Astrocyte (in vitro differentiated cells and primary cell): ENCODE measurements at places on chromosomes 11 and 22. TPM values are rescaled to one million over a fixed set of nuclear protein-coding genes. Genes with fewer than 3 reads are reported as not detected.

C11orf97 gene
- not detected in 2 replicates for total RNA-seq

- peaks cover 33% of the 10 kb centered on the region for H3K36me3 ChIP-seq
- H3K4me3 ChIP-seq = peak overlapping the region; percentile 87
- peaks cover 61% of the 10 kb centered on the region for H3K4me1 ChIP-seq
- peak; percentile 88 for DNase-seq
These were observed 14.3 kb downstream of the BLID start for GRCh38 chr11:122101625-122102291.

- peaks cover 3% of the 10 kb centered on the region for H3K4me1 ChIP-seq
- H3K27me3 ChIP-seq = no peaks in the 10 kb centered on the region
- DNase-seq = no peak
- no peak overlapping the region for H3K27ac ChIP-seq
- H3K4me3 ChIP-seq = no peak overlapping the region
- no peaks in the 10 kb centered on the region for H3K36me3 ChIP-seq
These were observed 7.6 kb upstream of the NUCB2 start for GRCh38 chr11:17268902-17269301.

CD6 gene
- 0.39 and 0.58 TPM in 2 replicates for total RNA-seq

GRCh38 chr22:49847751-49848689 is 5.6 kb upstream of the ZBED4 start:
- peaks cover 53% of the 10 kb centered on the region for H3K27me3 ChIP-seq
- no peak for DNase-seq
- H3K4me3 ChIP-seq = no peak overlapping the region
- no peak overlapping the region for H3K27ac ChIP-seq

GRCh38 chr11:126510621-126511370 is 155.3 kb downstream of the ST3GAL4 start:
- H3K4me3 ChIP-seq = no peak overlapping the region
- DNase-seq = no peak
- no peaks in the 10 kb centered on the region for H3K4me1 ChIP-seq
- no peak overlapping the region for H3K27ac ChIP-seq
- H3K36me3 ChIP-seq = no peaks in the 10 kb centered on the region
- peaks cover 2% of the 10 kb centered on the region for H3K27me3 ChIP-seq

DNA sequence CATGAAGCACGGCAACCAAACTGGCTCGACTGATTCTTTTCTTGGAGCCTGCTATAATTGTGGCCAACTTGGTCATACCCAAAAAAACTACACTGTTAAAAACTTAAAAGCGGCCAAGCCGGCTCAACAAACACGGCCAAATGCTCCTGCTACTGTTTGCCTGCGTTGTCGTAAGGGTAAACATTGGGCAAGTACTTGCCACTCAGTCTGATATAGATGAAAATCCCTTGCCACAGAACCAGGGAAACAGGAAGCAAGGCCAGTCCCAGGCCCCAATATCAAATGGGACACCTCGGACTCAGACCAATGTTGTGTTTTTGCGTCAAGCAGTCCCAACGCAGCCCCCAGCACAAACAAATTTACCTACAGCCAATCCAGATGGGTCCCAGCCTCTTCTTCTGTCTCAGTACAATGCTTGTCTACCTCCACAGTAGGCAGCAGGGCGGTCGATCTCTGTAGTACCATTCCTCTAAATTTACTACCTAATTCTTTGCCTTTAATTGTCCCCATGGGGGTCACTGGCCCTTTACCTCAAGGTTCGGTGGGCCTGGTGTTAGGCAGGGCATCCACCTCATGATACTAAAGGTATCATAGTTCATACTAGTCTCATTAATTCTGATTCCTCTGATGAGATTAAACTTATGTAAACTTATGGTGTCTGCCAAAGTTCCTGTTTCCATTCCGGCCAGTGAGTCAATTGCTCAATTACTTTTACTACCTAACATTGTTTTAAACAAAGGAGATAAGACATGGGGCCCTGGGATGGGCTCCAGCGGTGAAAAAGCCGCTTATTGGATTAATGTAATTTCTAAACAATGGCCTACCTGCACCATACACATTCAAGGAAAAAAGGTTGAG is 3.7 kb upstream of the COMT start:
- H3K4me1 ChIP-seq = peaks cover 16% of the 10 kb centered on the region
- peak; percentile 27 for DNase-seq
- H3K36me3 ChIP-seq = no peaks in the 10 kb centered on the region
- H3K27me3 ChIP-seq = no peaks in the 10 kb centered on the region
- H3K27ac ChIP-seq = no peak overlapping the region
- H3K4me3 ChIP-seq = no peak overlapping the region

- H3K36me3 ChIP-seq = no peaks in the 10 kb centered on the region
- no peak overlapping the region for H3K4me3 ChIP-seq
- DNase-seq = no peak
These were observed 200.7 kb downstream of the MSANTD4 start for GRCh38 chr11:105821372-105821771.

DNA sequence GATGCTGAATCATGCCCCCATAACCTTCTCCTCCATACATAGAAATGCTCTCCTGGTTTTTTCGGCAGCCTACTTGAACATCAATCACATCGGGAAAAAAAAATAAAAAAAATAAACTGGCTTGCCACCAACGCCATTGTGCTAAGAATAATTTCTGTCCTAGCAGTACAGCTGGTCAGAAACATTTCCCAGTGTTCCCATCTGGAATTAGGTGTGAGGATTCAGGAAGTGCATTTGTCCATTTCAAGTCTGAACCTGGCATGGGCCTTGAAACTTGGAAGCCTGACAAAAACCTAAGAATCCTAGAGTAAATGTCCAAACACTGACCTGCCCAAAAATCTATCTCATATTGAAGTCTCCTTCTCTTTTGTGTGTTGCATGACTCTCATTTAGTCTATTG is 16.6 kb upstream of the NAV2 start:
- H3K36me3 ChIP-seq = no peaks in the 10 kb centered on the region
- H3K27me3 ChIP-seq = no peaks in the 10 kb centered on the region
- no peak overlapping the region for H3K27ac ChIP-seq
- DNase-seq = no peak
- H3K4me3 ChIP-seq = no peak overlapping the region

OR51B5 gene
- total RNA-seq = not detected in 2 replicates

APOA1 gene
- total RNA-seq = 3.9 and 6.0 TPM in 2 replicates

TUBGCP6 gene
- 25.4 and 26.3 TPM in 2 replicates for total RNA-seq

- H3K4me1 ChIP-seq = no peaks in the 10 kb centered on the region
- no peaks in the 10 kb centered on the region for H3K27me3 ChIP-seq
- no peak overlapping the region for H3K27ac ChIP-seq
- no peak overlapping the region for H3K4me3 ChIP-seq
These were observed 1.5 kb downstream of the OLFML1 start for GRCh38 chr11:7486781-7487140.

DNA sequence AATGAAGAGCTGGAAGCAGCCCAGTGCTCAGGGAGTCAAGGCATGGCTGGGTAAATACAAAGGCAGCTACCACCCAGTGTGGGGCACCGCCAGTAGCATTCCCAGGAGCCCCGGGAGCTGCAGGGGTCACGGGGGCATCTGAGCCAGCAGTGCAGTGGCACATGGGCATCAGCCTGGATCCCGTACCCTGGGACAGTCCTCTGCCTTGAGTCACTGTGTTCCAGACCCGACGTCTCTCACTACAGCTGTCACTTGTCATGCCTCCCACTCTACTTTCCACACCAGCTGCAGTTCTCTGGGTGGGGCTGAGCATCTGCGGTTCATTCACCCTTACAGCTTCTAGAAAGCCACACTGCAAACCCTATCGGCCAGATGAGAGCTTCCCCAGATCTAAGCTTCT is 29.6 kb downstream of the DHCR7 start:
- H3K27ac ChIP-seq = no peak overlapping the region
- no peaks in the 10 kb centered on the region for H3K4me1 ChIP-seq
- no peak overlapping the region for H3K4me3 ChIP-seq
- H3K27me3 ChIP-seq = peaks cover 2% of the 10 kb centered on the region

DNA sequence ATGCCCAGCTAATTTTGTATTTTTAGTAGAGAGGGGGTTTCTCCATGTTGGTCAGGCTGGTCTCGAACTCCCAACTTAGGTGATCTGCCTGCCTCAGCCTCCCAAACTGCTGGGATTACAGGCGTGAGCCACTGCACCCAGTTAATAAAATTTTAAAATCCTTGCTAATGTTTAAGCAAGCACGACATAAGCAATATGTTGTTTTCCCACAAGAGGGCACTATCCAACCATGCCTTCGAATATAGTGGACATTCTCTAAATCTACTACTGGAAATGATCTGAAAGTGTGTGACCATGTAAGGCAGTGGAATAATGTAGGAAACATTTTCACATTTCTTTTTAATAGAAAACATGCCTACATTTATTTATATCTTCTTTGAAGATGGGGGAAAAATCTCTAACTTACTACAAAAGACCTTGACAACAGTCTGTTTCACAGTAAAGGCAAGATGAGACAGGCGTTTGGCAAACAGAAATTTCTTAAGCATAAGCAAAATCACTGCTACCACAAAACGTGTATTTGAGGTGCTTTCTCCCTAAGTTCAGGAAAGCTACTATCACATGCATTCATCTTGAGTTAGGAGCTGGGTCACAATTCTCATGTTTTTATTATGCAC is 38.2 kb downstream of the PITPNB start:
- H3K27me3 ChIP-seq = no peaks in the 10 kb centered on the region
- peaks cover 12% of the 10 kb centered on the region for H3K4me1 ChIP-seq
- H3K27ac ChIP-seq = no peak overlapping the region
- peak; percentile 59 for DNase-seq
- H3K36me3 ChIP-seq = peaks cover 11% of the 10 kb centered on the region
- H3K4me3 ChIP-seq = no peak overlapping the region

GRCh38 chr11:19966441-19966840 is 193.8 kb downstream of the DBX1 start:
- H3K27ac ChIP-seq = no peak overlapping the region
- no peak overlapping the region for H3K4me3 ChIP-seq
- H3K4me1 ChIP-seq = peaks cover 4% of the 10 kb centered on the region
- H3K36me3 ChIP-seq = no peaks in the 10 kb centered on the region
- no peaks in the 10 kb centered on the region for H3K27me3 ChIP-seq

TTLL1 gene
- total RNA-seq = 10.7 and 13.7 TPM in 2 replicates

DNA sequence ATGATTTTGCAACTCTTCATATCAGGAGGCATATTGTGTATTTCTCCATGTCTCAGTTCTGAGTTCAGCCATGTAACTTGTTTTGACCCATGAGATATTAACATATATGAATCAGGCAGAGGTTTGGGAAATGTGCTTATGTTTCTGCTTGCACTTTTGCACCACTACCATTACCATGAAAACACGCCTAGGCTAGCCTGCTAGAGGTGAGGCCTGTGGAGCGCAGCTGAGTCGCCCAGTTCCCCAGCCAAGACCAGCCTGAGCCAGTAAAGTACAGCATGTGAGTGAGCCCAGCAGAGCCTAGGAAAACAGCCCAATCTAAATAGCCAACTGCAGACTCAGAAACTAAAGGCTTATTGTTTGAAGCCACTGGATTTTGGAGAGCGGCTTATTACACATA is 18.4 kb upstream of the MYOD1 start:
- H3K36me3 ChIP-seq = no peaks in the 10 kb centered on the region
- H3K27me3 ChIP-seq = peaks cover 6% of the 10 kb centered on the region
- no peak for DNase-seq
- no peak overlapping the region for H3K4me3 ChIP-seq
